CD4-positive, alpha-beta T cell treated with Interferon alpha-2 for 1 hour (primary cell): ENCODE measurements at places on chromosomes 6 and 20.

DNA sequence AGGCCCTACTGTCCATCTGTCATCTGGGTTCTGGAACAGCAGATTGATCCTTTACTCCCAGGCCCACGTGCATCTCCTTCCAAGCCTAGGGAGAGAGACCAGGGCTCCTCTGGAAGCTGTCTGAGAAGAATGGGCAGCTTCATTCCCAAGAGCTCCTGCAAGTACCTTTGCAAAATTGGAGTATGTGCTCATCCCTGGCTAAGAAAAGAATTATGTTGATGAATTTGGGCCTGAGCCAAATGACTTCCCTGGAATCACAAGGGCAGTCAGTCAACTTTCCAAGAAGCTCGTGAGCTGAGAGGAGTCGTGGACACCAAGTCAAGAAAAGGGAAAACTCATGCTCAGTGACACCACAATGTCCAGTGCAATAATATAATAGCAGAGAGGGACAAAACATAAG lies 54.6 kb upstream of the AKAP12 start:
- no peak for DNase-seq

DNA sequence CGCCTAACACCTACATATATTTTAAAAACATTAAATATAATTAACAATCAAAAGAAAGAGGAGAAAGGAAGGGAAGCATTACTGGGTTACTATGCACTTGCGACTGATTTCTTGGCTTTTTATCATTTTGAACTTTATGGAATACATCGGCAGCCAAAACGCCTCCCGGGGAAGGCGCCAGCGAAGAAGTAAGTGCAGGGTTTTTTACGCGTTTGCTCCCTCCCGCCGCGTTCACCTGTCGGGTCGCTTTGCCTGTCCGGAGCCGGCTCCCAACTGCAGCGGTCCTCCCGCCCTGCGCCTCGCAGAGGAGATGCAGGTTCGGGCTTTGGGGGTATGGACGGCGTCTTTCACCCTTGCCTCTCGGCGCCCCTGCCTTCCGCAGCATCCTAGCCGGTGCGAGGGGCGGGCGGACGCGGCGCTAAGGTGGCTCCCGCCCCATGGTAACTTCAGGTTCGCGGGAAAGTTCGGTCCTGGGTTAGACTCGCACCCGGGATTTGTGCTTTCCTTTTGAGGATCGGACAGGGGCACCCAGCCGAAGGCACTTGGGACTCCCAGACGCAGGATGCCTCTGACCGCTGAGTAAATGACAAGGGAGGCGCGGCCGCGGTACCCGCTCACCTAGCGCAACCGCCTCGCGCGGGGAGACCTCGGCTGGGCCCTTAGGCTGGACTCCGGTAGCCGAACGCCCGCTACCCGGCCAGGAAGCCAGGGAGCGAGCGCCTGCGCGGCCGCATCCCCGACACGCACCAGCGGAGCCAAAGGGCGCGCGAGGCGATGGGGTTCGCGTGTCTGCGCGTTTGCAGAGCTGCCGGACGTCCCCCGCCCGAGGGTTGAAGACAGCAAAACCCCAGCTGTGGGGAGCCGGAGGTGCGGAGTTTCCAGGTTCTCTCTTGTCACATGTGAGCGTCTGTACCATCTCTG lies 891 bp downstream of the RSPO3 start:
- DNase-seq = no peak

GRCh38 chr6:130303431-130303830 lies 62.4 kb upstream of the TMEM200A start:
- DNase-seq = no peak

DNA sequence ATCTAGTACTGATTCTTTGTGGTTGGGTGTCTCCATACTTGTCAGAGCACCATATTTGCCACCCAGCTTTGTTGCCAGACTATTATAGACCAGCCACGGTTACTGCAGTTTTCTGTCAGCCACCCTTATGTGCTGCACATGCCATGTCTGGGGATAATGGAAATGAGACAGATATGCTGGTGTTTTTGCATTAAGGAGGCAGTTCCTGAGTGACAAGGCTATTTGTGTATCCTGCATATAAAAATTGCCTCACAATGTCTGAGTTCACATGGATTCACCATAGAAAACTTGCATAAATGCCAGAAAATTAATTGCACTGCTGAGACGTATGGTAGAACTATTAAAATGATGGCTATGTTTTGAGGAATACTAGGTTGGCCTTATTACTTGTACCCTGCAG lies 51.8 kb downstream of the NKAIN2 start:
- DNase-seq = no peak

- DNase-seq = no peak
Observed at GRCh38 chr6:25054469-25054868, 118.7 kb upstream of the RIPOR2 start.

DNA sequence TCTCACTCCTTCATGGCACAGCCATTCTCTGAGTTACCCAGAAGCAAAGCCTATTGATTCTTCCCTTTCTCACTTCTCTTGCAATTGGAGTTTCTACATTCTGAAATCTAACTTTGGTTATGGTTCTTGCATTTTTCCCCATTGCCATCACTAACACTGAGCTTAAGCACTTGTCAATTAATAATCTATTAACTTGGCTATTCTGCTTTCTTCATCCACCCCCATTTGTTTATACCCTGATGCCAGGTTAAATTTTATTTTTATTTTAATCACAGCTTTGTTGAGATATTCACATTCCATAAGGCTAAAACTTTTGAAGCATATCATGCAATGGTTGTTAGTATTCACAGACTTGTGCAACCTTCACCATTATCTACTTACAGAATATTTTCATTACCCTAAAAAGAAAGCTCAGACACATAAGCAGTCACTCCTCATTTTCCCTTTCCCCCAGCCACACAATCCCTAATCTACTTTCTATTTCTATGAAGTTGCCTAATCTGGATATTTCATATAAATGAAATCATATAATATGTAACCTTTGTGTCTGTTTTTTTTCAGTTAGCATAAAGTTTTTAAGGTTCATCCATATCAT lies 222.3 kb downstream of the UBE3D start:
- DNase-seq = no peak

GRCh38 chr20:11124849-11125505 lies 451.2 kb upstream of the JAG1 start:
- no peak for DNase-seq

DNA sequence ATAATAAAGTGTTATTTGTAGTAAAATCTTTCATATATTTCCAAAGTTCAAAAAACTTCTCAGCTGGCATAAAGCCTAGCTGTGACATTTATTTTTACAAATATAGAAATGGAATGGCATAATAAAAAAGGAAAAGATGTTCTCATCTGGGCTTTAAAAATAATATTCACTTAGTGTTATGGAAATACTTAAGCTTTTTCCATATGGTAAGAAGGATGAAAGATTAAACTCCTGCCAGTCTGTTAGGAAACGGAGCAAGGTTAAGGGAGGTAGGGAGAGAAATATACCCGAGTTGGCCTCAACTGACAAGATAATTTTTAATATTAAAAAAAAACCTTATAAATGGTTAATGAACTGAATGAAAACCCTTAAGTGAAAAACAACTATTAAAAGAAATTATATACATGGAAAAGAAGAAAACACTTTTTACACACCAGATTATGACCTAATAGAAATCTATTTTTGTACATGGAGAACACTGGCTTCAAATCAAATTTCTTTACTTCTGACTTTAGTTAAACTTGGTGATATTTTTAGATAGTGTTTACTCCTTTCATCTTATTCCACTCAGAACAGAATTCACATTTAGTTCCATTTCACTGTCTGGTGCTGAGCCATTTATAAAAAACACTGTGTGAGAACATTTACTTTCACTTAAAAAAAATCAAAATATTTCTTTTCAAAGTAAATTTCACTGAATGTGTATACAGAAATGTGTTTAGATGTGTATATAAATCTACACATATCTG lies 137.0 kb downstream of the DST start:
- no peak for DNase-seq

GRCh38 chr6:169567819-169568218 lies 134.0 kb downstream of the WDR27 start:
- no peak for DNase-seq

DNA sequence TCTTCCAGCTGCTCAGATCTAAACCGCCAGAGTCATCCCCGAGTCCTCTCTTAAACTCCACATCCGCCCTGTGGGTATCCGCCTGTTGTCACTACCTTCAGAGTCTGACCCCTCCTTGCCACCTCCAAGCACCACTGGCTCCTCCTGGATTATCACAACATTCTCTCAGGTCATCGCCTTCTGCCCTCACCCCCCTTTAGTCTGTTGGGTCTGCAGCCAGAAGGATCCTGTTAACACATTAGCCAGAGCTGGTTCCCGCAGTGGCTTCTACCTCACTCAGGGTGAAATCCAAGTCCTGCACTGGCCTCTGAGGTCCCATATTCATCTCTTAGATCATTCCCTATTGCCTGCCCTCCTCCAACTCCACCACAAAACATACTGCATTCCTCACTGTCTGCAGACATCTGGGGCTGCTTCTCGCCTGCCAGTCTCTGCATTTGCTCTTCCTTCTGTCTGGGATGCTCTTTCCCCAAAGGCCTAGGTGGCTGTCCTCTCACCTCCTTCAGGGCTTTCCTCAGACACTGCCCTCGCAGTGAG lies 34.1 kb downstream of the TNXB start:
- no peak for DNase-seq

DNA sequence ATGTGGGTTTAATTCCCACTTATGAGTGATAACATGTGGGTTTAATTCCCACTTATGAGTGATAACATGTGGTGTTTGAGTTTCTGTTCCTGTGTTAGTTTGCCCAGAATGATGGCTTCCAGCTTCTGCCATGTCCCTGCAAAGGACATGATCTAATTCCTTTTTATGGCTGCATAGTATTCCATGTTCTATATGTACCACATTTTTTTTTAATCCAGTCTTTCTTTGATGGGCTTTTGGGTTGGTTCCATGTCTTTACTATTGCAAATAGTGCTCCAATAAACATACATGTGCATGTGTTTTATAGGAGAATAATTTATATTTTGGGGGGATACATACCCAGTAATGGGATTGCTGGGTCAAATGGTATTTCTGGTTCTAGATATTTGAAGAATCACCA lies 317.8 kb downstream of the MMUT start:
- no peak for DNase-seq

DNA sequence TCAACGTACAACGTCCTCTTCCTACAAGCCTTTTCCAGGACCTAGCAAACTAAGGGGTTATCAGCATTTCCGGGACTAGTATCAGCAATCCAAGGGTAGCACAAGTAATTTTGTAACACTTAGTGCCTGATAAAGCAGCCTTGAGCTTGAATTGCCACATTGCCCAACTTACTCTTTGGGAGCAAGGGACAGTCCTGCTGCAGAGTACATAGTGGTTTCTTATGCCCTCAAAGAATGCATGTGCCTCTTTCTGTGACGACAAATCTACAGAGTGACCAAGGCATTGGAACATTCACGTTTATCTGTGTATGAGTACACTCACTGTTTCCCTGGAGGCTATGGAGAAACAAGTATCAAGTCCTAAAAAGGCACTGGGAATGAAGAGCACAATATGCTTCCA lies 3.2 kb upstream of the ID4 start:
- no peak for DNase-seq

DNA sequence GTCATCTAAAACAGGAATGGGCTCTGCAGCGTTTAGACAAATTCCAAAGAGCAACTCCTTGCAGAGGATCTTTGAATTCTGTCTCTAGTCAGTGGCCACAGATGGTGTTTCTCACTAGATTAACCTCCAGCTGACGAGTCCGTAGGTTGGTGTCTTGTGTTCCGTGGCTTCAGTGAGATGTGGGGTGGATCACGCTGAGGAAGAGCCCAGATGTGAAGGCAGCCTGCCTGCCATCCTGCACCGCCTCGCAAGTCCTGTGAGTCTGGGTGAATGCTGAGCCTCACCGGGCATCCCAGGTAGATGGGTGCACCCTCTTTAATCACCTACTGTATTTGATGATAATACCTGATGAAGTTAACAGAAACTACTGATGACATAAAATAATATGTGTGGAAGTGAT lies 70.4 kb downstream of the THBS2 start:
- DNase-seq = no peak

DNA sequence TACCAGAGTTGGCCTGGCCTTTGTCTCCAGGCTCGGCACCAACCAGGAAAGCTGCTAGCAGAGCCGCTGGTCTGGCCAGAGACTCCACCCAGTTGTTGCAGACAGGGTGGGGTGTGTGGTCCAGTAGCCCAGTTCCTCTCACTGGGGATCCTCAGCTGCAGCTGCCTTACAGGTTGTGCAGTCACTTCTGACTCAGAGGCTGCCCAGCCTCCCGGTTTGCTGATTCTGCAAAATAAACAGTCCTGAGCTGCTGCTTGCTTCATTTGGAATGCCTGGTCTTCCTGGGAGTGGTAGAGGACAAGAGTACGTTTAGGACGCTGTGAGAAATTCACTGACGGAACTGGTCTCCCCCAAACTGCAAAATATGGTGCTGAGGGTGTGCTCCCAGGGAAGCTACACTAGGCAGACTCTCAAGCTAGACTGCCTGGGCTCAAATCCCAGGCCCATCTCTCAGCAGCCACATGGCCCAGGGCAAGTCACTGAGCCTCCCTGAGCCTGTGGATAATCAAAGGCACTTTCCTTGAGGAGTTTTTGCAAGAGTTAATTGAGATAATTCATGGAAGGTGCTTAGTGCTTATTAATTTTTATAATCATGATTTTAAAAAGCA lies 246.1 kb downstream of the TFAP2C start:
- DNase-seq = no peak

GRCh38 chr6:25944688-25945574 lies 14.4 kb upstream of the SLC17A2 start:
- DNase-seq = no peak

DNA sequence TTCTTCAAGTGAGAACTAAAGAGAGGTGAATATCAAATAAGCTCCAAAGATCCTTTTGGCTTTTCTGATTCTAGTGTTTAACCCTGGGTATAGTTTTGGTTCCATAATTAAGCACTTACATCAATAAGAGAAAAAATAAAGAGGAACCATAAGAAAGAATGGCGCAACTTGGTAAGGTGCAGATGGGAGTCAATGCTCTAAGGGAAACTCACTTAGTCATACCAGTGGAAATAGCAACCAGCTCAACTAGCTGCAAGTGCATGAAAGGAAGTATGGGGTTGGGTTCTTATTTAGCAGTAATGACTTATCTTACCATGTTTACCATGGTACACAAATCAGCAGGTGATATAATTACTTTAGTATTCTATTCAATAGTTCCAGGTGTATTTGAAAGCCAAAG lies 296.5 kb upstream of the RUNX2 start:
- DNase-seq = peak; percentile 3

- DNase-seq = no peak
Observed at GRCh38 chr6:167509853-167510220, 185.0 kb downstream of the TTLL2 start.

DNA sequence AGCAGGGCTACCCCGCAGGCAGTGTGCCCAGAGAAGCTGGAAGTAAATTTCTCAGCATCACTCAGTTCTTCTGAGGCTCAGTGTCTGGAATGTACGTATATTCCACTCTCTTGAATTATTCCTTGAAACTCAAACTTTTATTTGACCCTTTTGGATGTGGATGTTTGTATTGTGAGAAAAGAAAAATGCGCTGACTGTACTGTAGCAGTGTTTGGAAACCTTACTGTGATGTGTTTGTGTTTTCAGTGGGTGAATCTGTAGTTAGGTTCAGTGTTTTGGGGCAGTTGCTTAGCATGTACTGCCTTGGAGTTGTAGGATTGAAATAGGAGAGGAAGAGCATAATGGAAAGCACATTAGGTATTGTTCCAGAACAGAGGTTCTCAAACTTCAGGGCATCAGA lies 13.5 kb downstream of the TIAM2 start:
- DNase-seq = no peak
